ENCODE measurements at places on chromosomes 1 and 21.

- no peak for DNase-seq
These were observed 18.6 kb downstream of the KRTAP10-1 start for GRCh38 chr21:44521301-44521927.

GRCh38 chr21:45041351-45041805, 33.0 kb upstream of the ADARB1 start:
- peak; percentile 95 for DNase-seq

DNA sequence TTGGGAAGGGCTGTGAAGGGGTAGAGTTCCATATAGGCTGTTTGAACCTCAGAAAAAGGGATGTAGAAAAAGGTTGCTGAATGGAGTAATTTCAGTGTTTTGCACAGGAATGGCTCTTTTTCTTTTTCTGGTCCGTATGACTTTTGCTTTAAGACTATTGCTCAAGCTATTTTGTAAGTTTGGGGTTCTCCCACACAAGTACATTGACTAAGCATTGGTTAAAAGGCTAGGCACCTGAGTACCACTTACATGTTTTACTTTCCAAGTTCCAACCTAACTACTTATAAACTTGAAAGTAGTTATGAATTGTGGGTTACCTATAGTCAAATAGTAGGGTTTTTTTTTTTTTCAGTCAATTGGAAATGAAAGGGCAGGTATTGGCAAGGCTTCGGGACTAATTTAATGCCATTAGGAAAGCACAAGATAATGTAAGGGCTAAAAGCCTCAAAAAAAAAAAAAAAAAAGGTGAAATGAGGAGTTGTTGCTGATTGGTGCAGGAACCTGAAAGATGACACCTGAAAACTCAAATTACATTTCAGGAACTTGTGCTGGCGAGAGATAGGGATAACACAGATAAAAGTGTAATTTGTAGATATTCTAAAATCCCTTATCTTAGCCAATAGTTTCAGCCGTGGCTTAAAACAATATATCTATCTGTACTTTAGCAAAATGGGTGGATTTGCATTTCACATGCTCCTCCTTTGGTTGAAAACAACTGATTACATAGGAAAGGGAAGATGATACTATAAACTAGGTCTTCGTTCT, 209.5 kb downstream of the RPS6KC1 start:
- no peak for DNase-seq

DNA sequence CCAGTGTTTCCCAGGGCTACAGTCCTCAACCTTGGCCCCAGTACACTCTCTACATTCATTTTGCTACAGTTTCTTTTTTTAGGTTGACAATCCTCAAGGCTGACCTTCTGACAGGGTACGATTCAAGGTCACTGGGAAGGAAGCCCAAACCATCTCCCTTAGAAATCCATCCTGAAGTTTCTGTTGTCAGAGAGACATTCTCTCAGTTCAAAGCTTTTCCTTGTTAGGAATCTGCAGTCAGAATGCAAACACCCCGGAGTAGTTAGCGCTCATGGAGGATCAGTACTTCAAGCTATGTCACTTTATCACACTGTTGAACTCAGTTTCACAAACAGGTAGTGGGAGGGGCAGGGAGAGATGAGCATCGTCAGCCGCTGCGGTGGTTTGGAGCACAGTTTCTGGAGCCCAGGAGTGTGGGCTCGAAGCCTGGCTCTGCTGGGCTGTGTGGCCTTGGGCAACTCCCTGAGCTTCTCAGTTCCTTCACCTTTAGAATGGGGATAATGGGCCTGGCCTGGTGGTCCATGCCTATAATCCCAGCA, 4.2 kb downstream of the SLC2A5 start:
- no peak for DNase-seq

DNA sequence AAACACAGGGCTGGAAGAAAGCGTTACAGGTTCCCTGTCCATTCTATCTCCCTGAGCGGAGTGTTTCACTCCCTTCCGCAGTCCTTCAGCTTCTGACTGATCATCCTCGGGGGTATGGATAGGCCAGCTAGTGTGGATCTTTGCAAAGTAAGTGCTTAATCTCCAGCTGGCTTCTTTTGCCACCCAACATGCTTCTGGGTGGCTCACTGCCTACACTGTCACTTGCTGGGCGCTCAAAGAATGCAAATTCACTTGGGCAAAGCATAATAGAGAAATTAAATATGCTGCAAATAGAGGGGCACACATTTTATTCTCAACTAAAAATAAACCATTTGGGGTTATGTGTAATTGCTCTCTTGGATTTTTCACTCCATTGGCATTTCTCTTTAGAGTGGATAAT, 265.6 kb downstream of the TNR start:
- DNase-seq, result no peak

DNA sequence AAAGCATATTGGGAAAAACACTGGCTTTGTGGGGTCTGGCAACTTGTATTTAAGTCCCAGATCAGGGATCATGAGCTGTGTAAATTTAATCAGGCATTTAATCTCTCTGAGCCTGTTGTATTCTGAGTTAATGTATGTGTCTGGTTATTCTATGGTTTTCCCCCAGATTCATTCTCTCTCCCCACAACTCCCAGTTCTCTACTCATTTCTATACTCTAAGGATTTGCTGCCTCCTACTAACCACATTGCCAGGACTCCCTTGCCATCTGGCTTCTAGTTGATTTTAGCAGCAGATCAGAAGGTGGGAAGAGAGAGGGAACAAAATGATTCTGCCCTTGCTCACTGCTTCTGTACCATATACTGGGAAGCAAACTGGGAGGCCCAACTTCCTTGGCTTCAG, 31.4 kb upstream of the S1PR1 start:
- DNase-seq, result no peak

DNA sequence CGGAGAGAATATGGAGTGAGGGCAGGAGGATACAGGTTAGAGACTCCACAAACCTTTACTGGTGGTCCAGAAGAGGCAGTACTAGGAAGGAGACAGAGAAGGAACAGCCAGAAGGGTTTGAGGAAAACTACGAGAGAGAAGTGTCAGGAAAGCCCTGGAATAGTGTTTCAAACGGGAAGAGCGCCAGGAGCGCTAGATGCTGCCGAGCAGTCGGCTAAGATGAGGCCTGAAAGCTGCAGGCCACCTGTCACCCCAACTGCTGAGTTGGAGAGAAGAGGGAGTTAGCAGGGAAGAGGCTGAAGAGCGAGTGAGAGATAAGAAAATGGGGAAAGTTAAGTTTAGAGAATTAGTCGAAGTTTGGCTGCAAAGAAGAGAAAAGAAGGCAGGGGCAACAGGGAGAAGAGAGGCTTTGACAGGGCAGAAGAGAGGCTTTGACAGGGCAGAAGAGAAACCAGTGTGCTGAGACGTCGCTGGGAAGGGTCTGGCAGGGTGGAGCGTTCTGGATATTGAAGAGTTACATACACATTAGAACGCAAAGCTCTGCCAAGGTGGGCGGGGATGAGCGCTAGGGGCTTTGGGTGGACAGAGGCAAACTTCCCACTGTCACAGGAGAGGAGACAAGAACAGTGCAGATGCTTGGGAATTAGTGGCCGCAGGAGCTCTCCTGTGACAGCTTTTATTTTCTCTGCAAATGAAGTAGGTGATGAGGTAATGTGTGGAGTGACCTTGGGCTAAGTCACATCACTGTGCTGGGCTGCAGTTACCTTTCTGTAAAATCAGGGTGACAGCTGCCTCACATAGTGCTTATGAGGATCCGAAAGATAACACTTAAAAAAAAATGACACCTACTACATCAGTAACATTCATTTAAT, 31.2 kb downstream of the PCSK9 start:
- no peak for DNase-seq

- no peak for DNase-seq
These were observed 20.5 kb downstream of the TEX38 start for GRCh38 chr1:46691997-46692790.

DNA sequence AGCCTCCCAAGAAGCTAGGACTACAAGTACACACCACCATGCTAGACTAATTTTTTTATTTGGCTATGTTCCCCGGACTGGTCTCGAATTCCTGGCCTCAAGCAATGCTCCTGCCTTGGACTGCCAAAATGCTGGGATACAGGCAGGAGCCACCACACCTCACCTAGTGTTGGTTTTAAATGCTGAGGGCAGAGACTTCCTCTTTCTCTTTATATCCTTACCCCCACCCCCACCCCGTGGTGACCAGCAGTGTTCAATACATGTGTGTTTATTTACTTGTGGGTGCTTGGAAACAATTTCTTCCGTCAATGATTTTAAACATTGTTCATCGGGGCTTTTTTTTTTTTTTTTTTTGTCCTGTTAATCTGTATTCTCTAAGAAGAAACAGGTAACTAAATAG, 158.9 kb downstream of the ZBTB18 start:
- DNase-seq, result no peak

GRCh38 chr1:156502894-156503697, 2.5 kb upstream of the MEF2D start:
- no peak for DNase-seq

GRCh38 chr1:2526824-2527555, 594 bp upstream of the PANK4 start:
- DNase-seq, result no peak
